ENCODE measurements at places on chromosomes 2 and 18.

GRCh38 chr2:148048475-148049221 is 27.8 kb downstream of the MBD5 start:
- no peak for DNase-seq

DNA sequence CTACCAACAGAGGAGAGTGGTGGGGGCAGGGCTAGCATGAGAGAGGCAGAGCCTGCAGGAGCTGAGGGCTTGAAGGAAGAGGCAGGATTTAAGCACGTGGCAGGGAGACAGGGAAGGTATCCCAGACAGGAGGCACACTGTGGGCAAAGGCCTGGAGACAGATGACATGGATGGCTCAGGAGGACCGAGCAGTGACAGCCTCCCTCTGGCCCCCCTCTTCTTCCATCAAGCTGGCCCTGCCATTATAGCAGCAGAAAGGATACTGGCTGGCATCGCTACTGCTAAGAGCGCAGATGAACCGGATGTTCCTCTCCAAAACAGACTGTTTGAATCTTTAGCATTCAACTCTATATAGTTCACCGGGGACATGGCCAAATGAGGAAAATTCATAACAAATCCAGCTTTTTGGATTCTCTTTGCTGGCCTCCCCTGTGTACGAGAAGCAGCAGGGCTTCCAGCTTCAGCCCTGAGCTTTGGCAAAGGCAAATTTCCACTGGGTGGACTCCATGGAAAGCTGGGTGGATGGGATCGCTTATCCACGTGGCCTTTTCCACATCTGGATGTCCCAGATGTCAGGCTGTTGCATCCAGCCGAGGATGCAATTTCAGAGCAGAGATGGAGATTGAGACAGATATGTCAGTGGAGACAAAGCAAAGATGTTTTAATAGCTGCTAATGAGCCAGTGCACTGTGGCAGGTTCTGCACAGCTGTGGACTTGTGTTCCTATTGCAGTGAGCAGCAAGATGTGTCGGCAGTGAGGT is 36.2 kb downstream of the CAPN13 start:
- DNase-seq, result no peak

GRCh38 chr2:109300582-109300981 is 171.6 kb downstream of the SH3RF3 start:
- DNase-seq, result no peak

GRCh38 chr2:44398243-44398897 is 36.6 kb downstream of the CAMKMT start:
- DNase-seq, result no peak

GRCh38 chr2:179238027-179238426 is 26.6 kb downstream of the SESTD1 start:
- no peak for DNase-seq

DNA sequence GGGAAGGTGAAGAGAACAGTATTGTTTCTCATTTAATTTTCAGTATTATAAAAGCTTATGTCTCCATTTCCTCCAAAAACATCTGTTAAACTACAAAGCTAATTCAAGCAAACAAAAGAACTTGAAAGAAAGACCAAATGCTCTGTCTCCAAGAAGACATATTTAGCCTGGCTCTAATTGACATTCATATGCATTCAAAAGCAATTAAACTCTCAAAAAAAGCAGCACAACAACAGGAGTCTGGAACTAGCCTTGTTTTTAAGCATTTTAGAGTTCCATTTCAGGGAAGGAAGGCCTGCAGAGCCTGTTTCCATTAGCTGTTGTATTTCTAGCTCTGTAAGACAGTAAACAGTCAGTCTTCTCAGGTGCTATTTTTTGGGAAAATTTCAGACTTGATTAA is 447.9 kb downstream of the TDRD15 start:
- no peak for DNase-seq

GRCh38 chr2:117562654-117563053 is 251.8 kb upstream of the DDX18 start:
- no peak for DNase-seq

GRCh38 chr2:32003791-32004190 is 7.0 kb downstream of the MEMO1 start:
- no peak for DNase-seq

- DNase-seq, result no peak
Observed at GRCh38 chr2:160305081-160305750, 105.1 kb upstream of the ITGB6 start.

DNA sequence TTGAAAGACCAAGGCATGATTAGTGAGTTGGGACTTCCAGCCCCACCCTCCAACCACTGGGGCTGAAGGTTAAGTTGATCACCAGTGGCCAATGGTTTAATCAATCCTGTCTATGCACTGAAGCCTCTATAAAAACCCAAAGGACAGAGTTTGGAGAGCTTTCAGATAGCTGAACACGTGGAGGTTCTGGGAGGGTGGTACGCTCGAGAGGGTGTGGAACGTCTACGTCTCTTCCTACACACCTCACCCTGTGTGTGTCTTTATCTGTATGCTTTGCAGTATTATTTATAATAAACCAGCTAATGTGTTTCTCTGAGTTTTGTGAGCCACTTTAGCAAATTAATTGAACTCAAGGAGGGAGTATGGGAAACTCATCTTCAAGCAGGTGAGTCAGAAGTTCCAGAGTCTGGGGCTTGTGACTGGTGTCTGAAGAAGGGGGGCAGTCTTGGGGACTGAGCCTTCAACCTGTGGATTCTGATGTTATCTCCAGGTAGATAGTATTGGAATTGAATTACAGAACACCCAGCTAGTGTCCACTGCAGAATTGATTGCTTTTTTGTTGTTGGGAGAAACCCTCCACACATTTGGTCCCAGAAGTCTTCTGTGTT is 20.3 kb downstream of the ACTR3 start:
- peak; percentile 42 for DNase-seq

GRCh38 chr2:6952101-6952500 is 34.9 kb downstream of the RNF144A start:
- no peak for DNase-seq

DNA sequence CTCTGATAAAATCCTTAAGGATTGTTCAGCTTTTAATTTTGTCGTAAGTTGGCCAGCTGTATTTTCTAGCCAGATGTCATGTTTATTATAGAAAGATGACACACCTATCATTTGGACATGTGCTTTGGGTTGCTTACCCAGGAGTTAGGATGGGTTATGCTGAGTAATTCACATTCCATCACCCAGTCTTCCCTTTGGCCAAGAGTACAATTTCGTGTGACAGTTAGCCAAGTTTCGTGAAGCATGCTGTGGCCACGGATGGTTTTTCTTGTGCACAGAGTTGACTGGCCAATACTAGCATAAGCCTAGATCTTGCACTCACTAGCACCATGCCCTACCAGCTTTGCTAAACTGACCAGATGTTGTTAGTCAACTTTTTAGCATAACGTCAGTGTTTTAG is 5.8 kb downstream of the MAPRE3 start:
- DNase-seq, result no peak

DNA sequence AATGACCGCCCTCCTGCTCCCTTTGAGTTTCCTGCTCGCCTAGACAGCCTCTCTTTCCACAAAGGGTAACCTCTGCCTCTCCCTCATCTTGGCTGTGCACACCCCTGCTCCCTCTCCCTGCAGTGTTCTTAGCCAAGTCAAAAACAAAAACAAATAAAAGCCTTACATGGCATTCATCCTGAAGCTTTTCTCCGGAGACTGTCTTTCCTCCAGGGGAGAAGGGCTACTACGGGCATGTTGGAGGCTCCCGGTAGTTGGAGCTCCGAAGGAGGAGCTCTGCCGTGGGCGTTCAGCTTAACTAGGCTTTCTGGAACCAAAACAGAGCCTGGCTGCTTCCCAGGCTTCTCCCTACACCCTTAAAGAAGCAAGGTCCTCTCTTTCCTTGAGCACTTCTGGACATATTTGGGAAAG is 104.2 kb downstream of the TPGS2 start:
- no peak for DNase-seq

GRCh38 chr2:38176619-38177021 is 100.7 kb upstream of the CYP1B1 start:
- DNase-seq, result no peak

DNA sequence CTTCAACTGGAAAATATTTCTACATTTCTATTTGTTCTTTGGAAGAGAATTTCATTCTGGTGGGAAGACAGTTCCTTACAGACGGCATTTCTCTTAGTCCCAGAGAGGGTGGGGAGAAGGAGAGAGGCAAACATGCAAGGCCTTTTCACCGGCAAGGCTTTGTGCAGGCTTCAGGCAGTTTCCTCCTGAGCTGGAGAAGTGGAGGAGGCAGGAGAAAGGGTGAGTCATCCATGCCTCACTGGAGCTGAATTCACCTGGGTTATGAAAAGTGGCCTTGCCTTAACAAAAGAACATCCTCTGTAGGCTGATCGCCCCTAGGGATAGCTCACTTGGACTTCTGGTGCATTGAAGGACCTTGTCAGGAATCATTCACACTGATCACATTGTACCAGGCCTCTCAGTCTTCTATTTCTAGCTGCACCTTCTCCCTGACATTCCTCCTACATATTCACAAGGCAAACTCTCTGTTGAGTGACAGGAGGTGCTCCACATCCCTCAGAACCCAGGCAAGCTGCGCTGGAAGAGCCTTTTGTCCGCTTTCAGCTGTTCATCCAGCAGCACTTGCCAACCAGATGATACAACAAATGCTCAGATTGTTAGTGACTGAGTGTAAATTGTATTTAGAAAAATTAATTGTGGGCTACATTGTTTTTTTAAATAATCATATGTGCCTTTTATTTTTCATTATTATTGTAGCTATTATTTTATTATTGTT is 796.1 kb downstream of the DCDC2C start:
- no peak for DNase-seq

DNA sequence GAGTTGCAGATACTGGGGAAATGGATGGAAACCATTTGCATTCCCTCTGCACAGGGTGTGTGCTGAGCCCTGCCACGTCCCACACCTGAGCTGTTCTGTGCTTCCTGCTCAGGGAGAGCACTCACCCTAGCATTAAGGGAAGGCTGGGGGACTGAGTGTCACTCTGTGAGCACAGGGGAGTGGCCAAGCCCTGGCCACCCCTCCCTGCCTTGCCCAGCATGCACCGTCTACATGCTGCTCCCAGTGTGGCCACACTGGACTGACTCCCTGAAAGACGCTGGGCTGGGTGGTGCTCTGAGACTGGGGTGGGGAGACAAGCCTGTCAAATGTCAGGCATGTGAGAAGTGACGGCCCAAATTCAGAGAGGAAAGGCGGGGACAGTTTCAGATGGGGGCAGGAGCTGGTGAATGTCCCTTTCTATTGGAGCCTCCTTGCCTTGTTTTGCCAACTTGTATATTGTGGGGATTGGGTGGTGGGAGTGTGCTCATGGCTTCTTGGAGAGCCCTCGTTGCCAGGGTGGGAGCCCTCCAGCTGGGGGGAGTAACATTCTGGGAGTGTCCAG is 298.4 kb upstream of the HS6ST1 start:
- DNase-seq, result no peak

DNA sequence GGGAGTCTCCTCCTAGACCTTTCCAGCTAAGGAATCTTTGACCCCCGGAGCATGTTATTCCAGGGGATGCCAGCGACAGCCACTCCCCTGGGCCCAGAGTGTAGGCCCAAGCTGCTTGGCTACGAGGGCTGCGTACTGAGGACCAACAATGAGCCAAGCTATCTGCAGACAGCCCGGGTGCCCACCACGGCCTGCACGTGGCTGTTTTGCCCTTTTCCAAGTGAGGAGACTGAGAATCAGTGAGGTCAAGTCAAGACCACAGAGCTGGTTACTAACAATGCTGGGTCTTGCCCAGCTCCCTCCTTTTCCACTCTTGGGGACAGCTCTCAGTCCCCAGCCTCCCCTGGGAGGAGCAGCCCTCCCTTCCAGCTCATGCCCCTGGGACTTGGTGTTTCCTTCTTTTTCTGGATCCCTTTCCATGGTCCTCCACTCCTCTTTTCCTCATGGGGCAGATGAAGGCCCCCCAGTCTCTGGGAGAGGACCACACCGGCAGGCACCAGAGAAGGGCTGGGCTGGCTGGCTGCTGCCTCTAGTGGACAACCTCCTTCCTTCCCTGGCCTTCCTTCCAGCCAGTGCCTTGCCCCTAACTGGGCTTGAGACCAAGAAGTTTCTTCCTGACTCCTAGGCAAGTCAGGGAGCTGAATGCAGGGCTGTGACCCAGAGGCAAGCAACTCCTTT is 550 bp upstream of the MALL start:
- DNase-seq, result no peak

DNA sequence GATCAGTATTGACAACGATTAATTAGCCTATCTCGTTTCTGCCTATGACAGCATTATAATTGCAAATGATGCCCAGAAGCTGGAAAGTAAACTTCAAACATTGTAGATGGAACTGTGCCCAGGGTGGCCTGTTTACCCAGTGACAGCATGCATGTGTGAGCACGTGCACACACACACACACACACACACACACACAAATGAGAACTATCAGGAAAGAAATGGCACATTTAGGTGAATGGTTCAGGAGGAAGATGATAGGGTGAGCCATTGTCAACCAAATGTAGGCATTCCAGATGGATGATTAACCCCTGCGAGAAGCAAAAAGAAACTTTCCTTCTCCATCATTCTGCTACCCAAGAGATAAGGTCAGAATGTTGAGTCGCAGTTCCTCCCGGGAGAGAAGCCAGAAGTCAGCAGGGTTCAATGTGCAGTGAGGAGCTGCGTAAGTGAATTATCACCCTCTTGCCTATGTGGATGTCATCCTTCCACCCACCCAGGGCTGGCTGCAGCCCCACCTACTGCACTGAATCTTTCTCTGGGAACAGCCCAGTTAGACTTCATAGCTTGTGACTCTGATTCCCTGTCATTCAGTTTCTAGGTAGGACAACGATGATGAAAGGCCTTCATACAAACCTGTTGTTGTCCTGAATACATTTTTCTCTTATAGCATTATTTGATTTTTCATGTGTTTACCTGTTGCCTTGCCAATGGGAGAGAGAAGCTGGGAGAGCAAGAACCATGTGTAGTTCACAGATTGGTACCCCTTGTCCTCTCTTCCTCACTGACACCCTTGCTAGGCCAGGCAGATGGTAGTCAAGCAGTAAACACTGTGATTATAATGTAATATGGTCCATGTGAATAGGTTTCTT is 3.5 kb upstream of the APOB start:
- DNase-seq, result no peak

DNA sequence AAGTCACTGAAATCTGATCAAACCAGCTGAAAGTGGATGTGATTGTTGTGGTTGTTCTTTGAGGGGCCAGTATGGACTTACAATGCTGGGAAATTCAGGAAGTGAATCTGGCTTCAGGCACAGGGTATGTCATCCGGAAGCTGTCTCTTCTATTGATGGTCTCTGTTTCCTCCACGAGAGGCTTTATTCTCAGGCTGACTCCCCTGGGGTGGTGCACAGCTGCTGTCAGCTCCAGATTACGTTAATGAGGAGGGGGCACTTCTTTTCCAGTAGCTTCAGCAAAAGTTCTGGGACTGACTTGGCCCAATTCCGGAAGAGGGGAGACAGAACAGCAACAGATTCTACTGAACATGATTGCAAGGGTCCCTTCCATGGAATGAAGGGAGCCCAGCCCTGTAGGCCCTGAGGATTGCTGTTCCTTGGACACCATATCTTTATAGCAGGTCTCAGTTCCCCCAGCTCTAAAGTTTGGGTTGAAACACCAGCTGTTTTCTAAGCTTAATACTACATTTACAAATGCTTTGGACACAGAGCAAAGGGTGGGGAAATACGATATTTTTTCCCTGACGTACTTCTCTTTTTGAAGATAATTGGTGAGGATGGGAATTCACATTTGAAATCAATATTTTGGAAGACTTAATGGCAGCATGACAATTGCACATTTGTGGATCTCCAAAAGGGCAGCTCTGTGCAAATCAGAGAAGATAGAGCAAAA is 400.9 kb downstream of the TSN start:
- DNase-seq, result no peak
